ENCODE measurements at places on chromosomes 1 and 21.

- DNase-seq = no peak
Observed at GRCh38 chr1:7402548-7402850, 368.6 kb upstream of the VAMP3 start.

DNA sequence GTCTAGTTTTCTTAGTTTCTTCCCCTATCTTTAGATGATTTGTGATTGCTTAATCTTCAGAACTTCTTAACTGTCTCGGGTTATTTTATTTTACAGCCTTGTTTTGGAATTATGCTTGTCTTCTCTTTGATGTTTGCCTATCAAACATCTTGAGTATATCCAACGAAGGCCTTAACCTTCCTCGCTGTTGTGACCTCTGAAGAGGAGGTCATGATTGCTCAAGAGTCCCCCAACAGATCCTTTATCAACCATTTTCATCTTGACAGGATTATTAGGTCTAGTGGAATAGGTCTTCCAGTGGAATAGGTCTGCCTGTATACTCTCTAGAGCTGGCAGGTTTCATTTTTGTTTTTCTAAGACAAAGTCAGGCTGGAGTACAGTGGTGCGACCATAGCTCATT is 45.7 kb downstream of the UBE4B start:
- no peak for DNase-seq

- DNase-seq = no peak
Observed at GRCh38 chr1:182580736-182581135, 8.3 kb downstream of the RNASEL start.

DNA sequence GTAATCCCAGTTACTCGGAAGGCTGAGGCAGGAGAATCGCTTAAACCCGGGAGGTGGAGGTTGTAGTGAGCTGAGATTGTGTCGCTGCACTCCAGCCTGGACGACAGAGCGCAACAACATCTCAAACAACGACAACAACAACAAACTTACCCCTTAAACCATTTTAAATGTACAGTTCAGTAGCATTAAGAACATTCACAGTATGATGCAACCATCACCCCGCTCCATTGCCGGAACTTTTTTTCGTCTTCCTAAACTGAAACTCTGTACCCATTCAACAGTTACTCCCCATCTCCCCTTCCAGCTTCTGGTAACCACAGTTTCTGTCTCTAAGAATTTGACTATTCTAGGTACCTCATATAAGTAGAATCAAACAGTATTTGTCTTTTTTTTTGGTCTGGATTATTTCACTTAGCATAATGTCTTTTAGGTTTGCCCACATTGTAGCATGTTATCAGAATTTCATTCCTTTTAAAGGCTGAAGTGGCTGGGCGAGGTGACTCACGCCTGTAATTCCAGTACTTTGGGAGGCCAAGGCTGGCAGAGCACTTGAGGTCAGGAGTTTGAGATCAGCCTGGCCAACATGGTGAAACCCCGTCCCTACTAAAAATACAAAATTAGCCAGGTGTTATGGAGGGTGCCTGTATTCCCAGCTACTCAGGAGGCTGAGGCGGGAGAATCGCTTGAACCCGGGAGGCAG is 19.6 kb downstream of the CA6 start:
- DNase-seq = no peak

DNA sequence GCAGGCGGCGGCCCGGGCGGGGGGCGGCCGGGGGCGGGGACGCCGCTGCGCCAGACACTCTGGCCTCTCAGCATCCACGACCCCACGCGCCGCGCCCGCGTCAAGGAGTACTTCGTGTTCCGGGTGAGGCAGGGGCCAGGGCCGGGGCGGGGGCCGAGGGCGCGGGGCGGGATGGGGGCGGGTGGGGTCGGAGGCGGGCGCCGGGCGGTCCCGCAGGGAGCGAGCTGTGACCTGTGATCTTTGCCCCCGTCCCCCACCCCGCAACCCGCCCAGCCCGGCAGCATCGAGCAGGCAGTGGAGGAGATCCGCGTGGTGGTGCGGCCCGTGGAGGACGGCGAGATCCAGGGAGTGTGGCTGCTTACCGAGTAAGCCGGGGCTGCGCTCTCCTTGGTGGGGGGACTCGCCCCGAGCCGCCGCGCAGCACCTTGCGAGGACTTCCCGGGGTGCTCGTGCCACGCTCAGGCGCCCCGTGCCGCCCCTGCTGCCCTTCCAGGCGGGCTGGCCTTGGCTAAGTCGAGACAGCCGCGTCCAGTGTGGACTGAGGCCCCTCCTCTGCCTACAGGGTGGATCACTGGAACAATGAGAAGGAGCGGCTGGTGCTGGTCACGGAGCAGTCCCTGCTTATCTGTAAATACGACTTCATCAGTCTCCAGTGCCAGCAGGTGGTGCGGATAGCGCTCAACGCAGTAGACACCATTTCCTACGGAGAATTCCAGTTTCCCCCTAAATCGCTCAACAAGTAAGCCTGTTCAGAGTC is 514 bp downstream of the TPRG1L start:
- DNase-seq = no peak
